ENCODE measurements at places on chromosomes 12 and 14. TPM values are rescaled to one million over a fixed set of nuclear protein-coding genes. Genes with fewer than 3 reads are reported as not detected.
A peak's percentile ranks its signal among the peaks of the same experiment; 100 is the strongest.

- no peaks in the 10 kb centered on the region for H3K36me3 ChIP-seq
- no peak for DNase-seq
- no peaks in the 10 kb centered on the region for H3K4me1 ChIP-seq
- no peak overlapping the region for H3K27ac ChIP-seq
Observed at GRCh38 chr14:33972583-33973081, 21.8 kb upstream of the EGLN3 start.

GRCh38 chr12:105271364-105271763, 35.4 kb upstream of the APPL2 start:
- H3K4me1 ChIP-seq = no peaks in the 10 kb centered on the region
- no peaks in the 10 kb centered on the region for H3K27me3 ChIP-seq
- H3K4me3 ChIP-seq = no peak overlapping the region
- no peak for DNase-seq
- H3K36me3 ChIP-seq = no peaks in the 10 kb centered on the region

DNA sequence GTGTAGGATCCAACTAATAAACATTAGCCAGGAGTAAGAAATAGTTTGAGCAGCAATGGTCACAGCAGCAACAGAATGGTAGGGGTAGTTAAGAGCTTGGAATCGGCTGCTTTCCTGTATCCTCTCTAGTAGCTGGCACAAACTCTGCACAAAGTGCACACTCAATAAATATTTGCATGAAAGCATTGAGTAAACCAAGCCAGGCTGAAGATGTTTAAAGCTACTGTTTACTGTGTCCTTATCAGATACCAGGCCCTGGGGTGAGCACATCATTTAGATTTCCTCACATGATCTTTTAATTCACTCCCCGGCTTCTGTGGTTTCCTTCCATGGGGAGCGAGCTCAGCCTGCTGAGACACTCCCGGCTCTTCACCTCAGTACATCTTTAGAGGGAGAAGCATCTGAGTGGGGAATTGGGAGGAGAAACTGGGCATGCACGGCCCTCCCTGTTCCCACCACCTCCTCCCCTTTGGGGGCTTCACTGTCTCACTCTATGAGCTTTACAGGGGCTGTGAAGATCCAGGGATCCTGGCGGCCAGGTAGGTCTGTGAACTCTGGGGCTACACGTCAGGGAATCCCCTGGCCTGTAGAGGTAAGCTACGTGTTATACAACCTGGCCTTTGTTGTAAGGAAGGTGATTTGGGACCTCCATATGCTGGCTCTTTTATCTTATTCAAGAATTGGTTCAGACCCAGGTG, 107.2 kb upstream of the VASH1 start:
- H3K4me3 ChIP-seq = no peak overlapping the region
- no peaks in the 10 kb centered on the region for H3K36me3 ChIP-seq
- H3K27me3 ChIP-seq = peaks cover 8% of the 10 kb centered on the region
- no peak overlapping the region for H3K27ac ChIP-seq
- H3K4me1 ChIP-seq = no peaks in the 10 kb centered on the region
- no peak for DNase-seq

- H3K4me1 ChIP-seq = peaks cover 2% of the 10 kb centered on the region
- H3K4me3 ChIP-seq = no peak overlapping the region
- peaks cover 2% of the 10 kb centered on the region for H3K27me3 ChIP-seq
- H3K27ac ChIP-seq = peak overlapping the region; percentile 23
- peak; percentile 76 for DNase-seq
Observed at GRCh38 chr12:124273630-124274029, 21.3 kb upstream of the RFLNA start.

GRCh38 chr12:62711631-62712241, 223.2 kb downstream of the PPM1H start:
- H3K36me3 ChIP-seq = no peaks in the 10 kb centered on the region
- H3K27ac ChIP-seq = no peak overlapping the region
- no peaks in the 10 kb centered on the region for H3K4me1 ChIP-seq
- H3K27me3 ChIP-seq = no peaks in the 10 kb centered on the region
- no peak overlapping the region for H3K4me3 ChIP-seq

DNA sequence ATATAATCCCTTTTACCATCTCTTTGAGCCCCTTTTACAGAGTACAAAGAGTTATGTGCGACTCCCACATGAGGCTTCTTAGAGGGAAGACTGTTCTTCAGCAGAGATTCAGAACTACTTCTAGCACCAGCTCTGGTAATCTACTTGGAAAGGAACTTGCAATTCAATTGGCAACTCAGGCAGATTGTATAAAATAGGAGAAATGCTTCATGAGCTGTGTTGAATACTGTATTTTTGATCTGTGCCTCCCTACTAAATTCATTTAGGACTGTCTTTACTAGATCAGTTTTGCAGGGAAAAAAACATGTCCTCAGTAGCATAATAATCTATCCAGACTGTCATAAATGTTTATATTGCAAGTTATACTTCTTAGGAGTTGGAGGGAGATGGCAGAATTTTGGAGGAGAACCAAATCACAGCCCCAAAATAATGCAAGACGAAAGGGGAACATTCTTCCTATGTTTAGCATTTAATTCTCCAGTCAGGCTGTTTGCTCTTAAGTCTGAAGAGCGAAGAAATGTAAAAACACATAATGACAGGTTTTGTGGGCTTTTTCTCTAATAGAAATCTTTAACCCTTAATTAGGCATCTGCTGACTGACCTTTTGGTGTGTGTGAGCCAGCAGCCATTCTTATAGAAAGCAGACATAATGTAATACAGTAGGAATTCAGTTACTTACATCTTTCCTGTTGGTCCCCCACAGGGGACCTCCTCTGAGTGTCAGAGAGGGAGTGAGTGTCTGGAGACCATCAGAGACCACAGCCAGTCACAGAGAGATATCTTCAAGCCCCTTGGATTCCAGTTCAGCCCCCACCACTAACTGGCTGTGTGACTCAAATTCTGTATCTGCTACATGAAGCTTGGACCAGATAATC, 3.9 kb downstream of the ANO4 start:
- H3K36me3 ChIP-seq = no peaks in the 10 kb centered on the region
- no peak overlapping the region for H3K4me3 ChIP-seq
- no peak overlapping the region for H3K27ac ChIP-seq
- no peak for DNase-seq
- peaks cover 9% of the 10 kb centered on the region for H3K27me3 ChIP-seq

DNA sequence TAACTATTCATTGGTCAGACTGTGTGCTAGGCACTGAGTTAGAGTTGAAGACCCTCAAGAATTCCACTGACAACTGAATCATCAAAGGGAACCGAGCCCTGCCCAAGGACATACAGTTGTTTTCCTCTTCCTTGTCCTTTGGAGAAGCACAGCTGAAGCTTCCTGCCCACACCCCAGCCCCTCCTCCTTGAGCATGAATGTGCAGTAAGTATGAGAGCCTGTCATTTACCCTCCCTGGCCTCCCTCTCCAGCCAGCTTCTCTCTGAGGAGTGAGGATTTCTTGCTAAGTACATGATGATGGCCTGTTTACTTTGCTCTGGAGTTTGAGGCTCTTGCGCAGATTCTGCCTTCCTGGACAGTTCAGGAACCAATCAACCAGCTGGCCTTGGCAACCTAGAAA, 235.2 kb downstream of the CACNA1C start:
- no peak overlapping the region for H3K4me3 ChIP-seq
- no peaks in the 10 kb centered on the region for H3K36me3 ChIP-seq
- H3K27ac ChIP-seq = no peak overlapping the region
- peaks cover 12% of the 10 kb centered on the region for H3K27me3 ChIP-seq
- DNase-seq = no peak
- peaks cover 3% of the 10 kb centered on the region for H3K4me1 ChIP-seq

DNA sequence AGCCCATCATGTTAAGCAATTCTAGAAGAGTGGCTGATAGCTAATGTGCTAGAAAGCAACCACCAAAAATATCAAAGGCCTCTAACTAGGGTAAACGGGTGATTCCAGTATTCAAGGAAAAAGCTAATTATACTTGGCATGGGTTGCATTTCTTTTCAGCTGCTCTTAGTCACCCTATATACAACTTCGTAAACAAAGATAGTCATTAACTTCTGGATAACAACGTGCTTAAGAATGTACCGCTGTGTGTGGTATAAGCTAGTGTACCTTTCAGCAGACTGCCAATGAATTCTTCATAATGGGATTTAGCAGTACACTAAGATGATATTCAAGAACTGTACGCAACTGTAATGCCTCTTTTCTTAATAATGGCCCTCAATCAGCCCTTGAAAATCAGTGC, 42.2 kb upstream of the SLC6A13 start:
- no peaks in the 10 kb centered on the region for H3K27me3 ChIP-seq
- H3K4me1 ChIP-seq = peaks cover 46% of the 10 kb centered on the region
- no peak overlapping the region for H3K4me3 ChIP-seq
- H3K36me3 ChIP-seq = peaks cover 93% of the 10 kb centered on the region
- DNase-seq = no peak

DNA sequence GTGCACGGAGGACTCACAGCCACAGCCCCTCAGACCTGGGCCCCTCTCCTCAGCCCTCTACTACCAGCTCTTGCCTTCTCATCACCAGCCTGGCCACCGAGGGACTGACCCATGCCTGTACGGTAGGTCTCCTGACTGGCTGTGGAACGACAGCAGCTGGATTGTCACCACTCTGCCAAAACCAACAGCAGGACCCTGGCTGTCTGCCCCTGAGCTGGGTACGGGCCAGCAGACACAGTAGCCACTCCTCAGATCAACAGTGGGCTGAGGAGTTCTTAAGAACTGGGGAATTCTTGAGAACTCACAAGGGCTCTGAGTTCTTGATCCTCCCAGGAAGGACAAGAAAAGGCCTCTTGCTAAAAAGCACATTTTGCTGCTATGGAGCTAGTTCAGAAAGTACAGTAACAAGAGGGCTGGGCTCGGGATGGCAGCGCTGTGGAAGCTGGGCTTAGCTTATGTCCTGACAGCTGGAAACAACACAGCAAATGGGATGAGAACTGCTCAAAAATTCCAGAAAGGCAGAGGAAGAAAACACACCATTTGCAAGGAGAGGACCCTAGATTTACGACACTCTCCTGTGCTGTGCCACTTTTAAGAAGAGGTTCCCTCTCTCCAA, 176.4 kb downstream of the ANO2 start:
- H3K27me3 ChIP-seq = peaks cover 8% of the 10 kb centered on the region
- H3K36me3 ChIP-seq = no peaks in the 10 kb centered on the region
- H3K4me1 ChIP-seq = no peaks in the 10 kb centered on the region
- DNase-seq = no peak

FOXM1 gene
- 64.4 TPM for total RNA-seq

Measured in activated CD8-positive, alpha-beta T cell treated with anti-CD3 and anti-CD28 coated beads for 36 hours (primary cell).